ENCODE measurements at places on chromosomes 2 and 18.

- DNase-seq, result no peak
Observed at GRCh38 chr2:189837326-189837725, 53.1 kb downstream of the PMS1 start.

- DNase-seq, result no peak
Observed at GRCh38 chr2:117714110-117714509, 100.4 kb upstream of the DDX18 start.

DNA sequence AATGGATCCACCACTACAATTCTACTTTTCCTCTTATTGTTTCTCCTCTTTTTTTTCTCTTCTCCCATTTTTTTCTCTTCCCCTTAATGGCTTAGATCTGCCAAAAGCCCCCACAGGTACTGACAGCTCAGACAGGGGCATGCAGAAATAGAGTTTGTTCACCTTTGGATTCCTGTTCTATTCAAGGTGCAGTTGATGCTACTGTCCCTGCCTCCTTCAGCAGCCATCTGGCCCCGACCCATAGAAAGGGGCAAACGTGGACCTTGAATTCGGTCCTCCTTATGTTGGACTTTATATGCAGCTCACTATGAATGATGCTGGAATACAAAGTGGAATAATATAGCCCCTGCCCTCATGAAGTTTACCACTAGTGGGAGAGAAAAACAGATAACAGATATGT, 27.7 kb upstream of the ALK start:
- no peak for DNase-seq

GRCh38 chr18:10950080-10950875, 199.1 kb downstream of the PIEZO2 start:
- no peak for DNase-seq

GRCh38 chr2:207255565-207256470, 90.1 kb upstream of the KLF7 start:
- DNase-seq, result no peak

DNA sequence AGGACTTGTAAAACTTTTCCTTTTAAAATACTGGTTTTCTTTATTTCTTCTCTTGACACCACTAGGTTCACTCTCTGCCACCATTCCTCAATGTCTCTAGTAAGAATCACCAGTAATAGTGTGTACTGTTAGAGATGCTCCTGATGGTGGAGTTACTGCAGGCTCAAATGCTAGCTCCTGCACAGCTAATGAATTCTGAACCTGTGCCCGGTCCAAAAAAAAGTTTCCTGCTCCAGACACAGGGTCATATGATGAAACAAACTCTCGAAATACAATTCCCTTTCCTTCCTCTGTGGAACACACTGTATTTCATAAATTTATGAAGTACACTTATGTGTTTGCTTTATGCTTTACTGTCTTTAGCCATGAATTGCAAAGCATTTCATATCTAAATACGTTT, 19.2 kb downstream of the PMS1 start:
- no peak for DNase-seq

DNA sequence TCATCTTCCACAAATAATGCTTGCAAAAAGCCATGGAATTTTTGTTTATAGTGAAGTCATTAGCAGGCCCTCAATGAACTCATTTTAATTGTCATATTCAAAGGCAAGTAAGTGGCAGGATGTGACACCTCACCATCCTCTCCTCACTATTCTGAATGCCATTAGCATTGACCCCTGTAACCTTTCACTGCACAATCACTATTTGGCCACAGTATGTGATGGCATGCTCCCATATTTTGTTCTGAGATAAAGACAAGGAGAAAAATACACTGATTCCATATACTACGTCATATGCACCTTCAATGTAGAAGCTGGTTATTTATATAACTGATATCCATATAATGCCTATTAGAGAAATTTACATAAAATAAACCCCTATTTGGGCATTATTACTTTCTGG, 1443.2 kb downstream of the SUCLG1 start:
- DNase-seq, result no peak

DNA sequence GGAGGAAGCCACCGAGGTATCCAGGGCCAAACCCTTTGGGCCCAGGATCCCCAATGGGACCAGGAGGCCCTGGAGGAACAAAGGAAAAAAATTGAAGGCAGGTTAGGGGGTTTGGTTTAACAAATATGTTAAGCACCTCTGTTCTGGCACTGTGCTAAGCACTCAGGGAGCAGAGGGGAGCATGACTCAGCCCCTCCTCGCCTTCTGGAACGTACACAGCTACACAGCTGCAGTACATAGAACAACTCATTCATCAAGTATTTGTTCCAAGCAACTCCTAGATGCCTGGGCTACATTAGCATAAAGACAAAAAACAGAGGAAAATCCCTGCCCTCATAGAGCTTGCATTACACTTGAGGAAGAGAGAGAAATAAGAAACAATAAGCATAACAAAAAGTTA, 153.6 kb downstream of the COL4A4 start:
- peak; percentile 21 for DNase-seq

- no peak for DNase-seq
Observed at GRCh38 chr18:74217476-74218143, 69.3 kb downstream of the TIMM21 start.

- DNase-seq, result no peak
Observed at GRCh38 chr2:106664669-106665068, 177.5 kb downstream of the CD8B2 start.

DNA sequence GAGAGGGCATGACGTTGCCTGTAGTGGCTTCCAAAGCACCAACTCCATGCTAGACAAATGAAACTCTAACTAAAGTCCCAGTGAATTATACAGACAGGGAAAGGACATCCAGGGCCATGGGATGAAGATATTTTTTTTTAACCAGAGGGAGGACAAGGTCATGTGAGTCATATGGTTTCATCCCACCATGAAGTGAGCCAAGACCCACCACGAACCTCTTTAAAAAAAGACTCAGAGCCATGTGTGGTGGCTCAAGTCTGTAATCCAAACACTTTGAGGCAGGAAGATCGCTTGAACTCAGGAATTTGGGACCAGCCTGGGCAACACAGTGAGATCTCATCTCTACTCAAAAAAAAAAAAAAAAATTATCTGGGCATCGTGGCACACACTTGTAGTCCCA, 115.2 kb downstream of the LIPG start:
- no peak for DNase-seq

- no peak for DNase-seq
Observed at GRCh38 chr2:114219456-114219855, 223.0 kb upstream of the DPP10 start.

GRCh38 chr18:36195427-36196122, 8.3 kb downstream of the MOCOS start:
- DNase-seq, result no peak

- DNase-seq, result no peak
Observed at GRCh38 chr2:14363976-14364375, 268.5 kb upstream of the LRATD1 start.

DNA sequence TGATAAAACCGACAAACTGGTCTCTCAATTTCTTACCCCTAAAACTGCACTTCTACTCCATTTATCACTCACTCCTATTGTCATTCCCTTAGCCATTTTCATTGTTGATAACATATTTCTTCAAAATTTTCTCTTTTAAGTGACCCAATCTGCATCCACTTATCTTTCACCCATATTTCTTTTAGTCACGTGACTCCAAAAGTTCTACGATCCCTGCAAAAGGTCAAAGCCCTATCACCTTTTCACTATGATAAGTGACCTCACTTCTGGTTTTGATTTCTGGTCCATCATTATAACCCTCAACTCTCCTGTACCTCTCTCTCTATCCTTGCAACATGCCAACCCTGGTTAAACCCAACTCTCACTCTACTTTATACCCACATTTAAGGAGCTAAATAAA, 49.1 kb downstream of the LRATD1 start:
- no peak for DNase-seq

DNA sequence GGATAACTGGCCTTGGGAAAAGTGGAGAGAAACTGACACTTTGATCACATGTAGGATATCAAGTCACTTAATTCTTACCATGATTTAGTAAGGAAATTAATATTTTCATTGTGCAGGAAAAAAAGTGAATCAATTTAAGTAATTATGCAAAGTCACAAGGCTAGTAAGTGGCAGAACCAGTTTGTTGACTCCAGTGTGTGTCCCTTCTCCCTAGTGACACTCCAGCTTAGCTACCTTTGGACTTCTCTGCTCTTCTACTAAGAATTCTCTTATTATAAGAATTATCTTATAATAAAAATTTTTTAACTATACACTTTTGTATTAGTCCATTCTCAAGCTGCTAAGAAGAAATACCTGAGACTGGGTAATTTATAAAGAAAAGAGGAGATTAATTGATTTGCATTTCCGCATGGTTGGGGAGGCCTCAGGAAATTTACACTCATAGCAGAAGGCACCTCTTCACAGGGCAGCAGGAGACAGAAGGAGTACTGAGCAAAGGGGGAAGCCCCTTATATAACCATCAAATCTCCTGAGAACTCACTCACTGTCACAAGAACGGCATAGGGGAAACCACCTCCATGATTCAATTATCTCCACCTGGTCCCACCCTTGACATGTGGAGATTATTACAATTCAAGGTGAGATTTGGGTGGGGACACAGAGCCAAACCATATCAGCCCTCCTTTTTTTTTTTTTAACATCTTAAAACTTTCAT, 13.6 kb downstream of the COL4A4 start:
- DNase-seq, result no peak

DNA sequence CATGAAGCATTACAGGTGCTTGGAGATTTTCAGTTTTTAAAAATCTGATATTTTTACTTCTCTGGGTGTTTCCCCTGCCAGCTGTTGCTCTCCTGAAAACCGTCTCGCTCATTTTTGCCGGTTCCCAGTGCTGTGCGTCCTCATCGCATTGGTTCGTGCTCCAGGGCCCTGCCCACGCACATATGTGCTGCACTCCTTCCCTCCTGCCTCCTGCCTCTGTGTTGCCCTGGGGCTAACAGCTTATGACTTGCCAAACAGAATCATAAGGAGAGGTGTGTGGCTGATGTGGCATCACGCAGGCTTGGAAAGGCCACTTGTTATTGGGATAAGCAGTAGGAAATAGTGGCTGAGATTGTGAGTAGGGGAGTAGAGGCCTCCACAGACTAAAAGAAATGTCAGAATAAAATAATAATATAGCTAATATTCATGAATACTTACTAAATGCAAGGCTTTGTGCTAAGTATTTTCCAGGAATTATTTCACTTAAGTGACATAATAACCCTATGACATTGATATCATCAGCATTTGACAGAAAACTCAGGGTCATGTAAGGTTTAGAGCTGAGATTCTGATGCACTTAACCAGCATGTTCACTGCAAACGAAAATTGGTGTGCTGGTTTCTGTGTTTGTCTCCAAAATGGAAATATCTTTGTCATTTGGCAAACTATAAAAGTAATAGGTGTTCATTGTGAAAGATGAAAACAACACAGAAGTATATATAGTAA, 53.5 kb downstream of the SLC4A1AP start:
- DNase-seq, result no peak

- peak; percentile 92 for DNase-seq
Observed at GRCh38 chr2:18516112-18516511, 44.3 kb downstream of the RDH14 start.

DNA sequence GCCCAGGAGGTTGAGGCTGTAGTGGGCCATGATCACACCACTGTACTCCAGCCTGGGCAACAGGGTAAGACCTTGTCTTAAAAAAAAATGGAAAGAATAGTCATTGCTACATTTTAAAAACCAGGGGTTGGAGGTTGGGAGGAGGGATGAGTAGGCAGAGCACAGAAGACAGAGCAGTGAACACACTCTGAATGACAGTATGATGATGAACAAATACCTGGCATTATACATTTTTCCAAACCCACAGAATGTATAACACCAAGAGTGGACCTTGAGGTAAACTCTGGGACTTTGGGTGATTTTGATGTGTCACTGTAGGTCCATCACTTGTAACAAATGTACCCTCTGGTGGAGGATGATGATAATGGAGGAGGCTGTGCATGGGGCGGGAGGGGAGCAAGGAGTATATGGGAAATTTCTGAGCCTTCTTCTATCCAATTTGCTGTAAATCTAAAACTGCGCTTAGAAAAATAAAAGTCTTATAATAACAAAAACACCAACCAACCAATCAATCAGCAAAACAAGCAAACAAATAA, 111.4 kb upstream of the PGAP1 start:
- no peak for DNase-seq

DNA sequence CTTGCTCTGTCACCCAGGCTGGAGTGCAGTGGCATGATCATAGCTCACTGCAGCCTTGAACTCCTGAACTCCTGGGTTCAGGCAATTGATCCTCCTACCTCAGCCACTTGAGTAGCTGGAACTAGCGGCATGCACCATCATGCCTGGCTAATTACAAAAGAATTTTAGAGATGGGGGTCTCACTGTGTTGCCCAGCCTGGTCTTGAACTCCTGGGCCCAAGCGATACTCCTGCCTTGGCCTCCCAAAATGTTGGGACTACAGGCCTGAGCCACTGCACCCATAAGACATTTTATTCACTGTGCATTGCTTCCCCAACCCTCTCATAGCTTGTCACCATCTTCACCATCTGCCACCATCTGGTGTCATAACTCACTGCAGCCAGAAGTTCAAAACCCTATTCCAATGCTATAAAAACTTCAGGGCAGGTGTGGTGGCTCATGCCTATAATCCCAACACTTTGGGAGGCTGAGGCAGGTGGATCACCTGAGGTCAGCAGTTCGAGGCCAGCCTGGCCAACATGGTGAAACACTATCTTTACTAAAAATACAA, 78.7 kb downstream of the NCAPH start:
- DNase-seq, result no peak

DNA sequence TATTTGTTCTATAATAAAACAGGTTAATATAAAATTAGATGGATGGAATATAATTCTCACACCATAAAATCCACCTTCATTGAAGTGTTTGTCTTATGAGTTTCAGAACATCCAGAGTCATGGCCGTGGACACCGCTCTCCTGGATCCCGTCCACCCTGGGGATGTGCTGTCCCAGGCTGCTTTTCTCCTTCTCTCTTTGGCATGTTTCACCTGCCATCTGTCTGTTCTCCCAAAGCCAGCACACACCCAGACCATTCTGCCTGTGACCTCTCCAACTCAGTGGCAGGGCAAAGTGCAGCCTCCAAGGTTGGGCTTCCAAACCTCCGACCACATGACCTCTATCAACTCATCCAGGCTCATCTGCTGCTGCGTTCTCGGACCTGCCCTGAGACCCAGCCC, 104.7 kb downstream of the MYT1L start:
- DNase-seq, result no peak

DNA sequence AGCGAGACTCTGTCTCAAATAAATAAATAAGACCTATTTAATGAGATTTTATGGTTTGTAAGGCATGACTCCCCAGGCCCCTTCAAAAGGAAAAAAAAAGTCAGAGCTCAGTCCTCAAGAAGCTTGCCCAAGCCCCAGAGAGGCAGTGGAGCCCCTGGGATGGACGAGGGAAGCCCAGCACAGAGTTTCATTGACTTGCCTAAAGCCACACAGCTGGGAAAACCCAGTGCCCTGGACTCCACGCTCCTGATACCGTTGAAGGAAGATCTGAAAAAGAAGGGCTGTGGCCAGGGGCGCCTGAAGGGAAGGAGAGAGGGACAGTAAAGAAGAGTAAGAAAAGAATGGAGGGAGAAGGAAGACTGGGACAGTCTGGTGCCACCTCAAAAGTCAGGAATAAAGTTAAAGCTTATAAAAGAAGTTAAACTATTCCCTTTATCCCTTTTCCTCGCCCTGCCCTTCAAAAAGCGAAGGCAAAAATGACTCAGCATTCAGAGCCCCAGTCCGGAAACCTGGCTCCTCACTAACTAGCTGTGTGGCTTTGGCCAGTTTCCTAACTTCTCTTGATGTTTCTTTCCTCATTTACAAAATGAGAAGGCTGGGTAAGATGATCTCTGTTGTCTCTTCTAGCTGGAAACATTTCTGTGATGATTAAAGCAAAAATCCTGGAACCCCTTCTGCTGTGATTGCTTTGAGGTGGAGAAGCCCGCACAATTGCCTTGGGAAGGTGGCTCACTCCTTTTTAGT, 46.7 kb downstream of the LYPD1 start:
- DNase-seq, result peak; percentile 32

- DNase-seq, result no peak
Observed at GRCh38 chr2:143839456-143839855, 680.5 kb downstream of the ZEB2 start.

Data from AG04450 (cell line).